Stimulated activated naive CD4-positive, alpha-beta T cell (primary cell): ENCODE measurements at places on chromosomes 6 and 20.

DNA sequence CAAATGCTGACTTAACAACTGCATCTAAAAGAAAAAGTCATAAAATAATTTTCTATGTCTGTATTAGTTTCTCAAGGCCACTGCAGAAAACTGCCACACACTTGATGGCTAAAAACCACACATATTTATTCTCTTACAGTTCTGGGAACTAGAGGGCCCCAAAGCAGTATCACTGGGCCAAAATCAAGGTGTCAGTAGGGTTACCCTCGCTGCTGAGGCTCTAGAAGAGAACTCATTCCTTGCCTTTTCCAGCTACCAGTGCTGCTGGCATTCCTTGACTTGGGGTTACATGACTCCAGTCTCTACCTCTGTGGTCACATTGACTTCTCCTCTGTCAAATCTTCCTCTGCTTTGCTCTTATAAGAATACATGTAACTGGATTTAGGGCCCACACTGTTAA, 124.6 kb upstream of the THEMIS start:
- DNase-seq: no peak

GRCh38 chr6:117328500-117328899, 63.1 kb downstream of the VGLL2 start:
- no peak for DNase-seq

GRCh38 chr6:33279971-33280511, 3.1 kb downstream of the B3GALT4 start:
- peak; percentile 12 for DNase-seq

GRCh38 chr20:62873280-62873679, 11.7 kb upstream of the TCFL5 start:
- DNase-seq: no peak

- no peak for DNase-seq
Measured at GRCh38 chr6:142155091-142155490, 8.0 kb downstream of the VTA1 start.

GRCh38 chr20:54535033-54535432, 59.6 kb downstream of the DOK5 start:
- DNase-seq: no peak

DNA sequence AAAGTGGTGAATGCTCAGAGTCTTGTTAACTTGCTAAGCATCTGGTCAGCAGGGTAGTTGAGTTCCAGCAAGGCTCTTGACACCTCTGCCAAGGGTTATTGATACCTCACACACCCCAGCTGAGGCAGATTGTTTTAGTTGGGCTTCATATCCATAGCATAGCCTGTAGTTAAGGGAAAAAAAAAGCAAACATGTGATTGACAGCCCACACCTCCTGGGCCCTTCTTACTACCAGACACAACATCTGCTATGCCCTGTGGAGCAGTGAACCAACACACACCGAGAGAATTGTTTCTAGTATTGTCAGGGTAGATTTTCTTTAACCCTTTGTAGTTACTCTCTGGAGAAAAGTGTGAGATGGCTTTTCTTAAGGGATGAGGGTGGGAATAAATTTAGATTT, 697.0 kb upstream of the POU3F2 start:
- DNase-seq: no peak

GRCh38 chr6:36715469-36715868, 17.8 kb downstream of the RAB44 start:
- DNase-seq: no peak

DNA sequence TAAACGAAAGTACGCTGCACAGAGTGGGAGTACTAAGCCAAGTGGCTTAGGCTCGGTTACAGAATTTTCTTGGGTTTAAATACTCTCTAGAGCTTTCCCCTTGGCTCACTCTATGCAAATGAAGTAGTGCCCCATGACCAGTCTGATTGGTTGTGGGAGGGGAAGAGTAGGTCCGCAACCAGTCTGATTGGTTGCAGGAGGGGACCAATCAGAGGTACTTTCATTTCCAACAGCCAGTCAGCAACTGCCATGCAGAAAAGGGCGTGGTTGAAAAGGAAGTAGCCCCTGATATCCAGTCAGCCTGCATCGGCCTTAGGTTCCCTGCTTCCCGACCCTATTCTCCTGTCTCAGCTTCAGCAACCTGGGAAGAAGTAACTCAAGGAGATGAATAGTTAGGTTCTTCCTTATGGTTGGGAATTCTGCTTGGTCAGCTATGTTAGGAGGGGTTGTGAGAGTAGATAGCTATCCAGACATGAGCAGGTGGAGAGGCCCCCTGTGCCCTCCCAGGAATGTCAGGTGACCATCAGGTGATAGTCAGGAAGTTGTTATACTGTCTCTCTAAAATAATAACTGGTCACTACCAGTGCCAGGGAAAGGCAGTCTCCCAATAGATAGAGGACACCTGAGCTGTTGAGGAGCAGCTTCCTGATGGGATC, 57.4 kb downstream of the FARS2 start:
- DNase-seq: no peak

GRCh38 chr6:151723152-151723551, 84.3 kb upstream of the ESR1 start:
- DNase-seq: peak; percentile 15

DNA sequence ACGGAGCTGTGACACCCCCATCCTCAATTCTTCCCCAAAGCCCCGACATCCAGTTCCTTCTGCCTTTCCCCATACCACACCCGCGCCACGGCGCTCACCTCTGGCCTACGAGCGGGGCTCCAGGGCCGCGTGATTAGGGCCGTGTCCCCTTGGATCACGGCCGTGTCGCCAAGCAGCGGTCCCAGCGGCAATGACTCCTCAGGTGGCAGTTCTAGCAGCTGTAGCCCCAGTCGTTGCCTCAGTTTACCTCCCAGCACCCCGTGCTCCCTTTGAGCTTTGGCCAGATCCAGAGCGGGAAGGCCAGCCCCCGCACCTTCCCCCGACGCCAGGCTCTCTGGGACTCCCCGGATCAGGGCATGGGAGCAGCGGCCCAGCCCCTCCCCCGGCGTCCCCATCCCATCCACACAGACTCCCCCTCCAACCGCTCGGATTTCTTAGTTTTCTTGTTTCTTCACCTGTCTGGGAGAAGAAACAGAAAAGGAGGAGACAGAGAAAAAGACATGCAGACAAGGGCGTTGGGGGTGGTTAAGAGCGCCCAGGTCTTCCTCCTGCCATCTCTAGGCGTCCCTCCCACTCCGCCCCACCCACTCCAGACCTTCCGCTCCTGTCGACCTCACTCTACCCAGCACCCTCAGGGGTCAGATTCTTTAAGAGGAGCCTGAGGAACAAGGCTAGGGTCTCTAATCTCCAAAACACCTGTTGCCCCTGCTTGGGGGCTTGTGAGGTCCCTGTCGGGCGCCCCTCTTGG, at the start of gene DDAH2:
DDAH2 (minus strand) TSS at position 533 of the 748 bp plus-strand sequence; CDS start at position 395, 138 bp downstream.
- no peak for DNase-seq

- peak; percentile 32 for DNase-seq
Measured at GRCh38 chr6:35718911-35719381, 17.9 kb upstream of the ARMC12 start.

GRCh38 chr6:136571496-136571895, 21.3 kb upstream of the MAP7 start:
- no peak for DNase-seq

DNA sequence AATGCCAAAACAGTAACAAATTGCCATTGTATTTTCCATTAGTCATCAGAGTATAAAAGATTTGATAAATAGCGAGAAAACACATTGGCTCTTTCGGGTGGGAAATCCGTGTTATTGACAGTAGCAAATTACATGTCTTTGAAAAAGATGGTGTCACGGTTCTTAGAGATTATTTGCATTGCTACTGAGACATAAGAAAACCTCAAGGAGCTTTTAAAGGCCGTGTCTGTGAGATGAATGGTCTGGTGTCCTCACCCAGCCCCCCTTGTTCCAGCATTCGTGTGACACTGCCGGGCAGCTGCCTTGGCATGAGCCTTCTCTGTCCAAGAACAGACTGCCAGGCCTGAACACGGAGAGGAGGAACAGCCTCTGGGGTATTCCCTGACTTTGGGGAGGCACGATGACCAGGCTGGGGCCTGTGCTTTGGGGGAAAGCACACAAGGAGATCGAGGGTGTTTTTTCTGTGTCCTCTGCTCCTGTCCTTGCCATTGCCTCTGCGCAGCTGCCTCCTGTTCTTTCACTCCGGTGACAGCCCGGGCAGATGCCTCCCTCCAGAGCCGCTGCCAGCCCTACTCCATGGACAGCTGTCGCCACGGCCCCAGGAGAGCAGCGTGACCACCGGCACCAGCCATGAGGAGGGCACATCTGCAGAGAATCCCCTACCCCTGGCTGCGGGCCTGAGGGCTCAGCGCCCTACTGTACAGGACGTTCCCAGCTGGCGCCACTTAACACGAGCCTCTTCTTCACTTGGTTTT, 167.7 kb upstream of the CDYL start:
- no peak for DNase-seq

GRCh38 chr6:12280458-12280857, 9.7 kb upstream of the EDN1 start:
- no peak for DNase-seq

DNA sequence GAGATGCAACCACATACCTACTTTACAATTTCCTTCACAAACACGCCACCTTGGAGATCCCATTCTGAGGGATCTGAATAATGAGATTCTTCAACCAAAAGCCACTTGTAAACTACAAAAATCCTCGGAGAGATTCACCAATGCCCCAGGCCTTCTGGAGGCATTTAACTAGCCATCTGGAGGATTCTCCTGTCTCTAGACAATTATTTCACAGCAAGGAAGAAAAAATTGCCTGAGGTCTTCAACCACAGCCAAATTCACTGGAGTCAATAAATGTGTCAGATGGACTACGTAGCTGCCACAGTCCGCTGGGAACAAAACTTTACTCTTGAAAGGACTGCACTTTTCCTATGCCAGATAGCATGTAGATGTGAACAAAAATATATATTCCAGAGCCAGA, 19.0 kb upstream of the DCDC2 start:
- DNase-seq: no peak

DNA sequence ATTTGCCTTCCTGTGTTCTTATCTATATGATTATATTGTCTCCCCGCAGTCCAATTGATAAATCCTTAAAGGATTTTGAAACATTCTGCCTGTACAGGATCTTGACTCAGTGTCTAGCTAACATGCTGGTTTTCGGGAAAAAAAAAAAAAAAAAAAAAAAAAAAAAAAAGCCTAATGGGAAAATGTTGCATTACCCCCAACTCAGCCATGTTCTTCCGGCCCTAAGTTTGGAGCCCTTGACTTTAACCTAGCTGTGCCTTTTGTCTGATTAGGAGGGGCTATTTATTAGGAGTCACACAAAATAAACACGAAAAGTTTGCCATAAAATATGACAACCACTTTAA, 244.4 kb upstream of the TCF21 start:
- no peak for DNase-seq

DNA sequence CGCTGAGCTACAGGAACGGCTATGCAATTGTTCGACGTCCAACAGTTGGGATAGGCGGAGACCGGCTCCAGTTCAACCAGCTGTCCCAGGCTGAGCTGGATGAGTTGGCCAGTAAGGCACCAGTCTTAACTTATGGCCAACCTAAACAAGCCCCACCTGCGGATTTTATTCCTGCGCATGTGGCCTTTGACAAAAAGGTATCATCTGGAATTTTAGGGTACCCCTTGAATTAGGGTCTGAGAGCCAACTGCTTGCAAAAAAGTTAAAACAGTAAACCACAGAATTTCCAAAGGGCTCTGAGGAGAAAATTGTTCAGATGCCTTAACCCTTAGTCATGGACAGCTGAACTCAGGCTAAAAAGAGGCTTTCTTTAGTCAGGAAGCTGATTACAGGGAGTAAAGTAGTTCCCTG, 3.8 kb downstream of the EFHC1 start:
- DNase-seq: no peak

GRCh38 chr20:50415021-50415515, 95.1 kb upstream of the PTPN1 start:
- DNase-seq: no peak

DNA sequence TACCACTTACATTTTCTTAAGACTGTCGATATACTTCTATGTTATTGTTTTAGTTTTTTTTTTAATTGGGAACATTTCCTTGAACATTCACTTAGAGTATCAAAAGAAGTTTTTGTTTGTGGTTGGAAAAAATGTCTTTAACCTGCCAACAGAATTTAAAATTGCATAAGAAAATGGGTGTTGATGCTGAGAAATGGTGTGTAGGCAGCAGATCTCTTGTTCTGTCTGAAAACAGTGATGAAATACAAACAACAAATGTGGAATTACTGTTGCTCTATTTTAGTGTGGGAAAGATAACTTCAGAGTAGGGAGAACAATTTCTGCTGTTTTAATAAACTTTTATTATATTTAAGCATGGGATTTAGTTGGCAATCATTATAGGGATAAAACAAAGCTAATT, 293.5 kb downstream of the CDKAL1 start:
- DNase-seq: no peak

- no peak for DNase-seq
Measured at GRCh38 chr6:84773133-84773430, 8.7 kb upstream of the TBX18 start.

DNA sequence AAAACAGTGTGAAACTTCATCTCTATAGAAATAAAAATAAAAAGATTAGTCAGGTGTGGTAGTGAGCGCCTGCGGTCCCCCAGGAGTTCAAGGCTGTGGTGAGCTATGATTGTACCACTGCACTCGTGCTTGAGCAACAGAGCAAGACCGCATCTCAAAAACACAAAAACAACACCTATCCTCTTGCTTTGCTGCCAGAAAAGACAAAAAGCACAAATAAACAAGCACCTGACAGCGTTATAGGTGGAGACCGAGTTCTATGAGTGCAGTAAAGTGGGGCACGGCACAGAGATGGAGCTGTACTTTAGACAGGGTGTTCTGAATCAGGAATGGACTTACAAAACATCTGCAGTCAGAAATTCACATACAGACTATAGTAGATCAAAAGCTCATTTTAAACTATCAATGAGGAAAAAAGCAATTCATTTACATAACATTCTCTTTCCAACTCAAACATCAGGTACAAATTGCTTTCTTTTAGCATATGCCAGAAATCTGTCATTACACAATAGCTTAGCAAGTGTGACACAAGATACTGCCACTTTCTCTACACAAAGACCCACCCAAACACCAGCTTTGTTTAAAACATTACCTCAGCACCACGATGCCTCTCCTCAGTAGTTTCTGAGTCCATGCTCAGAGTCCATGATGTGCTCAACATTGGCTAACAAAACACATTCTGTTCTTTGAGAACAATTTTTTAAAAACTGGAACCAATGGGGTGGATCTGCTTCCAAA, 10.1 kb downstream of the EZR start:
- DNase-seq: no peak

GRCh38 chr6:90216072-90216977, 80.3 kb downstream of the BACH2 start:
- peak; percentile 54 for DNase-seq

- no peak for DNase-seq
Measured at GRCh38 chr6:6793388-6794250, 205.1 kb downstream of the LY86 start.

GRCh38 chr6:109166673-109167072, 71.4 kb downstream of the CEP57L1 start:
- no peak for DNase-seq

- no peak for DNase-seq
Measured at GRCh38 chr20:62799873-62800272, 3.6 kb downstream of the MRGBP start.

GRCh38 chr6:100435299-100435698, 29.4 kb downstream of the SIM1 start:
- no peak for DNase-seq
